Stimulated activated CD4-positive, alpha-beta T cell treated with anti-CD3 and anti-CD28 coated beads, Interleukin-1b, Interleukin-23, amount 100 ng/mL, for 1 hour (primary cell): ENCODE measurements at places on chromosomes 5 and 9.

DNA sequence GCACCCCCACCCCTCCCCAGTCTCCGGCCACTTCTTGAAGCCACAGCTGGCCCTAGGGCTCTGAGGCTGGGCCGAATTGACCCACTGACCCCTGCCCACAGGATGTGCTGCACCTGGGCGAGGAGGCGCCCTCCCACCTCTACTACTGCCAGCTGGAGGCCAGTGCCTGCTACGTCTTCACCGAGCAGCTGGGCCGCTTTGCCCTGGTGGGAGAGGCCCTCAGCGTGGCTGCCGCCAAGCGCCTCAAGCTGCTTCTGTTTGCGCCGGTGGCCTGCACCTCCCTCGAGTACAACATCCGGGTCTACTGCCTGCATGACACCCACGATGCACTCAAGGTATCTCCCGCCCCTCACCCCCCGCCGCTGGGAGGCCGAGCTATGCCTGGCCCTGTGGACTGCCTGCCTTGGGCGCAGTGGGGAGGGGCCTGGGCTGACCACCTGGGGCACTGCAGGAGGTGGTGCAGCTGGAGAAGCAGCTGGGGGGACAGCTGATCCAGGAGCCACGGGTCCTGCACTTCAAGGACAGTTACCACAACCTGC lies 21.3 kb downstream of the HK3 start:
- DNase-seq, result no peak

DNA sequence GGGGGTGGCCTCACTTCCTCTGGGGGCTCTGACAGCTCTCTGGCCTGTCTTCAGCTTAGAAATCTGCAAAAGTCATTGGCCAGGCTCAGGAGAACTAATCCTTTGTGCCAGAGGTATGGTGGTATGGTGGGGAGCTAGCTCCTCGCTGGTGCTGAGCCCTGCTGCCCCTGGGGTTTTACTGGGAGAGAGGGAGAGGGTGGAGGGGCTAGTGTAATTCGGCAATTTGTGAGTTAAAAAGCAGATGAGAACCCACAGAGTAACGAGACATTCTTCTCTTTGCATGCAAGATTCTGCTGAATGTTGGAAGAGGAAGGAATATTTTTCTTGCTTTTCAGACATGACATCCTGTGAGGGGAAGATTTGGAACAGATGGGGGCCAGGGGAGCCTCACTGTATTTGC lies 65.5 kb upstream of the SPRY4 start:
- no peak for DNase-seq

DNA sequence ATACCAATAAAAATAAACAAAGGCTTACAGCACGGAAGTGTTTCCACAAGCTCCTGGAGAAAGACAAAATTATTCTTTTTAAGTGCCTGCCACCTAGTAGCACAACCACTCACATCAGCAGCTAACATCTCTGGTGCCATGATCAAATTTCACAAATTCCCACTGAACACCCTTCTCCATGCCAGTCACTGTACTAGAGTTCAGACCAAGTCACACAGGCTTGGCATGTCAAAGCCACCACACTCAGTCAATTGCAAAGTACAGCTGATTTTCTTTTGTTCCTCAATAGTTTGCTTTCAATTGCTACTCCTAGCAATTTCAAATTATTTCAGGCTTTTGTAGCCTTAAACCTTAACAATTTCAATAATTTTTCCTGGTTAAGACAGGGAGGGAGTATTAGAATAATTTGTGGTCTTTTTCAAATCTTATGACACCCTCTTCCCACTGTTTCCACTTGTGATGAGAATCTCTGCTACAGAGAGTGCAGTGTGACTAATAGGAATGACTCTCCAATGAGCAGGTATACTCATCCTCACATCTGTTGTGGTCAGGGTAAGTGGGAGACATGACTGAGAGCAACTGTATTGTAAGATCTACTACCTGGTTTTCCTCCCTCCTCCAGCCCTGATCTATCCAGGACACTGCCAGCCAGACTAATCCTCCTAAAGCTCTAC lies 46.2 kb downstream of the RNF145 start:
- DNase-seq, result no peak

- no peak for DNase-seq
Observed at GRCh38 chr5:98816582-98817222, 43.2 kb downstream of the RGMB start.
